Activated CD4-positive, CD25-positive, alpha-beta regulatory T cell (primary cell): ENCODE measurements at places on chromosomes 6 and 20.

DNA sequence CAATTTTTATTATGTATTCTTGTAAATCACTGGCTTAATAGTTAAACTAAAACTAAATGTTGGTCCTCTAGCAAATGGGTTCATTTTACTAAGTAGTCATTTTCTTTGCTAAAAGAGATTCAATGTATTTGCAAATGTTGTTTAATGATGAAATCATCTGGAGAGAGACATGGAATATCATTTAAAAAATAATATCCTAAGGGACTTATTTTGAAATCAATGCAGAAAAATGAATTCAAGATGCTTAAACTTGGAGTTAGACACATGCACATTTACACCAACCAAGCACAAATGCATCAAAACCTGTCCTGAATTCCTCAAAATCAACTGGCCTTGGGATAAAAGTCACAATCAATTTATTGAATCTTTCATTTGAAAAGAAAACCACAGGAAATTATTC, 165.0 kb upstream of the RNF217 start:
- no peak for DNase-seq

DNA sequence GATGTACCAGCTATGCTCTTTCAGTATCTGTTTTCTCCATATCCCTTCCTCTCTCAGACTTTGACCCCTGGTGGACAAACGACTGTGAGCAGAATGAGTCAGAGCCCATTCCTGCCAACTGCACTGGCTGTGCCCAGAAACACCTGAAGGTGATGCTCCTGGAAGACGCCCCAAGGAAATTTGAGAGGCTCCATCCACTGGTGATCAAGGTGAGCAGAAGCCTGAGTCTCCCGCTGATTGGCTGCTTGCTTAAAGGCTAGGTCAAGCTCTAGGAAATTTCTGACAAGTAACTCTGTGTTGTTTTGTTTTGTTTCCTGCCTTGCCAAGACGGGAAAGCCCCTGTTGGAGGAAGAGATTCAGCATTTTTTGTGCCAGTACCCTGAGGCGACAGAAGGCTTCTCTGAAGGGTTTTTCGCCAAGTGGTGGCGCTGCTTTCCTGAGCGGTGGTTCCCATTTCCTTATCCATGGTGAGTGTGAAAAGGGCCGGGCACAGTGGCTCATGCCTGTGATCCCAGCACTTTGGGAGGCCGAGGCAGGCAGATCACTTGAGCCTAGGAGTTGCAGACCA, 28.6 kb downstream of the C6orf89 start:
- DNase-seq: no peak

- no peak for DNase-seq
These were observed 121.8 kb downstream of the TOX2 start for GRCh38 chr20:44036441-44036840.

GRCh38 chr6:46917002-46917545, 4.7 kb downstream of the ADGRF5 start:
- no peak for DNase-seq

GRCh38 chr6:40387127-40387870, 199.9 kb downstream of the LRFN2 start:
- no peak for DNase-seq

GRCh38 chr6:85669735-85670194, 27.1 kb upstream of the SYNCRIP start:
- no peak for DNase-seq
